ENCODE measurements at places on chromosomes 2 and 18.

- no peak for DNase-seq
These were observed 6.4 kb downstream of the PDK1 start for GRCh38 chr2:172562298-172562697.

DNA sequence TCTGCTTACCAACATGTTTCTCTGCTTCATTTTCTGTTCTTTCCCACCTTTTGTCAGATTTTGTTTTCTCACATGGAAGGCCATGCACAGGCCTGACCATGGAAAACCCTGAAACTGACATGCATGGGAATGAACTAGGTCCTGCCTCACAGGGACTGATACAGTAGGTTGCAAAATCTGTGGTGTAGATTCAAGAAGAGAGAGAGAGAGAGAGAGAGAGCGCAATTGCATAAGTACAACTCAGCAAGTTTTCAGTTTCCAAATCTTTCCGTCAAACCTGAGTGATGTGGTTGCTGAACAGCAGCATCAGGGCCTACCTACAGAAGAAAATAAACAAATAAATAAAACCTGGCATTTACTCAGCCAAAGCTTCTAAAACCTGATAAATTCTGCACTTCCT, 87.5 kb upstream of the RNF152 start:
- DNase-seq, result no peak

- no peak for DNase-seq
These were observed 4.4 kb downstream of the EHD3 start for GRCh38 chr2:31238126-31238905.

DNA sequence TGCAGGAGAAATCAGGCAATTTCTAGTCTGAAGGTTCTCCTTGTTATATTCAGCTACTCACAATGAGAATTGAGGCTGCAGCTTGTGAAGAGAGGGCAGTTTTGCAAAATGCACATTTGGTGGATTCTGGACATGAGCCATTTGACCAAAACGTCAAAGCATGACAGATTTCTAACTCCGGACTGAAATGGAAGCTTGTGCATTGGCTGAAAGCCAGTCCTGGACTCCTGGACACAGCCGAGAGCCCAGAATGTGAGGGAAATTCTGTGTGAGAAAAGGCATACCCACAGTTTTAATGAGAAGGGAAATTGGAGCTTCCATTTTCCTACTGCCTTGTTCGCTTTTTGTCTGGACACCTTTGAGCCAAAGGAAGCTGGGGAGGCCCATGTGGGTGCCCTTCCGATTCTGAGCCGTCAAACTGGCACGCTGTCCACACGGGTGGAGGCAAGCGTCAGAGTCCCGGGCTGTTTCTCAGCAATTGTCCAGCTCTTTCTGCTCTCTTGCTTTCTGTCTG, 23.7 kb upstream of the ROCK2 start:
- DNase-seq, result no peak

DNA sequence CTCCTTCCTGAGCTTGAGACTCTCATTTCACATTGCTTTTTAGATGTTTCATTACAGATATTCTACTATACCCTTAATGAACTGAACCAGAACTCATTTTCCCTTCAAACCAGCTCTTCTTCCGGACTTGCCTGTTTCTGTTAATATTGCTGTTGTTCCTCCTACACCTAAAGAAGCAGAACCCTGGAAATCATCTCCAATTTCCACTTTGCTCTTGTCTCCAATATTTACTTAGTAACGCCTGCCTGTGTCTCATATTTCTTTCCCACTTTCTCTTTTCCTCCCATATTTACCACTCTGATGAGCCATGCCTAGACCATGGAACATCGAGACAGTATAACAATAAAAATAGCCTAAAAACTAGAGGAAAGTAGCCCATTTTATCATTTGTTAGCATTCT, 17.9 kb upstream of the GMCL1 start:
- no peak for DNase-seq

GRCh38 chr2:25454824-25455611, 113.3 kb upstream of the DNMT3A start:
- DNase-seq, result no peak

DNA sequence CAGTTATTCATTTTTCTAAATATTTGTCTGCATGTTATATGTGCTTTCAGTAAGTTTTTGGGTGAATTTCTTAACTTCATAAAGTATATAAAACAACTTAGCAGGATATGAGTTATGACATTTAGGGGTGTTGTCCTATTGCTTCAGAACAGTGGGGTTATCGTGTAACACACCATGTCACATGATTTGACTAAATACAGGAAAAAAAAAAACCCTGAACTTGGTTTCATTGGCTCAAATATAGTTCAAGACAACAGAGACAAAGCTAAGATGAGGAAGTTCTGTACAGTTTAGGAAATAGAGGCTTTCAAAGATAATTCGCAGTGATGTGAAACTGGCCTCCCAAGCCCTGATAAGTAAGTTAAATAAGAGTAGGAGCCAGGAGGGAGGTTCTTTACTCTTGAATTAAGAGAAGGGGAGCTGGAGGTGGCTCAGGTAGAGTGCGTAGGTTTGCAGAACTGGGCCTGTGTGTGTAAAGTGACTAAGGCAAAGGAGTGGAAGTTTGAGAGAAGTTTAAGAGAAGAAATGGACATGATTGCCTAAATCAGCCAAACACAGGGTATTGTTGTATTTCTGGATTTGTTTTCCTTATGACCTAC, 53.9 kb downstream of the LIMS1 start:
- DNase-seq, result no peak

- DNase-seq, result no peak
These were observed 247.7 kb downstream of the ICOS start for GRCh38 chr2:204184226-204184625.

GRCh38 chr2:202782940-202783558, 88.5 kb downstream of the ICA1L start:
- DNase-seq, result no peak

DNA sequence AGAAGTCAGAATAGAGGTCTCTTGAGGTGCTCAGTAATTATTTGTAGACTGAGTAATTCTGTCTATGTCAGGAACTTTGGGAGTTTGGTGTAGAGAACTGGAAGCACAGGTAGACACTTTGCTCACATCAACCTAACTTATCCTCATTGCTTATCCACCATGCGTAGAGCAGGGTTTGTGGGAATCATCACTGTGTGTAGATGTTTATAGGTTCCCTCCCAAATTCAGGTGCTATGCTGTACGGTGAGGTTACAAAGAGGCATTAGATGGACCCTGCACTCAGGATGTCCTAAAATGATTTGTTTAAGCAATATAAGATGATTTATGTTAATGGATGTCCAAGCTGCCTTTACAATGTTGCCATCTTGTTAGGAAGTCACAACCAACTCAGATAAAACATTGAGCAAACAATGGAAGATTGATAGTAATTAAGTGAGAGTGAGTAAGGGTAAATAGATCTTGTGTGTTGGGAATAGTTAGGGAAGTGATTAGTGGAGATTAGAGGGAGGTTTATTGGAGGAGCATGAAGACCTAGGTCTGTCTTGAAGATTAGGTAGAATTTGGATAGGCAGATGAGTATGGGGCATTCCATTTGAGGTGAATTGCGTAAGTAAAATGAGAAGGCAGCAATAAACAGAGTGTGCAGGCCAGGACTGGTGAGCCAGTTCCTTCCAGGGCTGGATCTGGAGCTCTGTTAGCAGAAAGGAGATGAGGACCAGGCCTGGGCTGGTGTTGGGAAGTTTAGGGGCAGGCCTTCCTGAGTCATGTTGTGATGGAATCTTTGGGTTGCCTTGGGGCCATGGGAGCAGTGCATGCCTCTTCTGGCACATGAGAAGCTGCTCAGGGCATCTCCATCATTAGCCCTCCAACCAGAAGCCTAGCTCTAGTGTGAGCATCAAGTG, 12.1 kb downstream of the EPAS1 start:
- no peak for DNase-seq

- no peak for DNase-seq
These were observed 169.4 kb upstream of the UNC80 start for GRCh38 chr2:209602259-209602658.

- peak; percentile 9 for DNase-seq
These were observed 117.9 kb upstream of the ZBTB14 start for GRCh38 chr18:5413447-5413846.

- DNase-seq, result no peak
These were observed 3.9 kb downstream of the MAP3K19 start for GRCh38 chr2:135043345-135043744.

- no peak for DNase-seq
These were observed 42.2 kb downstream of the METTL4 start for GRCh38 chr18:2529154-2529553.

DNA sequence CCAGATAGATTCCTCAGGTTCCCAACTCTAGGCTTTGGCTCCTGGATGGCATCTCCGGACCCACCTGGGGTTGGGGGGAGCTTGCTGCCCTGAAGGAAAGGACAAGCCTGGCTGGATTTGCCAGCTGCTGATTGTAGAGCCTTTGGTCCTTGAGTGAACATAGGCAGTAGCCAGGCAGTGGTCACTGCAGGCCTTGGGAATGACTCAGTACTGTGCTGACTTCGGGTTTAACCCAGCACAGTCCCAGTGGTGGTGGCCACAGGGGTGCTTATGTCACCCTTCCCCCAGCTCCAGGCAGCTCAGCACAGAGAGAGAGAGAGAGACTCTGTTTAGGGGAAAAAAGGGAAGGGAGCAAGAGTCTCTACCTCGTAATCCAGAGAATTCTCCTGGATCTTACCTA, 27.7 kb upstream of the ACTR2 start:
- no peak for DNase-seq

GRCh38 chr2:190986221-190986953, 27.6 kb downstream of the STAT1 start:
- no peak for DNase-seq
